ENCODE measurements at places on chromosomes 13 and 19. TPM values are rescaled to one million over a fixed set of nuclear protein-coding genes. Genes with fewer than 3 reads are reported as not detected.

Gene PSENEN
- 63.1 TPM for total RNA-seq

Gene TPTE2
- total RNA-seq: 0.12 TPM

Gene GZMM
- total RNA-seq: 86.2 TPM

Gene GPR18
- total RNA-seq: 10.6 TPM

Gene OR10H5
- total RNA-seq: not detected

Gene URAD
- not detected for total RNA-seq

Gene ARRDC5
- 2.1 TPM for total RNA-seq

Gene PRDX2
- 300 TPM for total RNA-seq

Gene S1PR4
- 179 TPM for total RNA-seq

Gene RELB
- total RNA-seq: 111 TPM

Gene SOX1
- total RNA-seq: not detected

Gene TMPRSS9
- total RNA-seq: not detected

Gene ZNF468
- total RNA-seq: 18.5 TPM

Gene CELF5
- total RNA-seq: 0.15 TPM
